ENCODE measurements at places on chromosomes 6 and 20. TPM values are rescaled to one million over a fixed set of nuclear protein-coding genes. Genes with fewer than 3 reads are reported as not detected.

- peak; percentile 90 for DNase-seq
Measured at GRCh38 chr6:28863604-28864325, 60.0 kb downstream of the TRIM27 start.

DNA sequence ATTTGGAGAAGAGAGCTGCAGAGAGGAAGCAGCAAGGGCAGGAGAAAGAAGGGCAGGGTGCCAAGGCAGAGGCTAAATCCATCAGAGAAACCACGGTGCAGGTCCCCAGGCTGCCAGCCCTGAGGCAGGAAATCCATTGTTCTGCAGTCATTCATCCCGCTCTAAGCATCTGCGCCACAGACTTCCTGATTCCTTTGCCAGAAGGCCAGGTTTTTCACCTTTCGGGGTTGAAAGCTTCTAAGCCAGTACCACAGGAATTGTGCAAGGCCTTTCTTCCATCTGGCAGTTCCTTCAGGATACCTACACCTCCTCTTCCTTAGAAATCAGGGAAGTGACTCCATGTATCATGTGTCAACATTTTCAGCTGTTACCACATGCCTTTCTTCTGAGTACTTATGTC lies 45.6 kb downstream of the ADGRF5 start:
- DNase-seq, result peak; percentile 13

DNA sequence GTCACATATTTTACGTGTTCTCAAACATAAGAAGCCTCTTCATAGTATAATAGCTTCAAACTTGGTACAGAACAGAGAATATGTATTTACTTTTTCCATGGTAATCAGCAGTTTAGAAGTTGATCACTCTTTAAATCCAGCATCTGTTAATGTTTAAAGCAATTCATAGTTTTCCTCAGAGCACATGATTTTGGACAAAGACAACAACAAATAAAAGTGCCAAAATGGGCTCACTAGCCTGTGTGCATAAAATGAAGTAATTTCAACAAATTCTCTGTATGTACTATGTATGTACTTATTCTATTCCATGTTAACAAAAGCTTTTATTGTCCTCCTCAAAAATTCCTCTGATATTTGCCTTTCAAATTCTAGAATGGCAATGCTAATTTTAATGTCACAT lies 38.1 kb upstream of the UST start:
- no peak for DNase-seq

DNA sequence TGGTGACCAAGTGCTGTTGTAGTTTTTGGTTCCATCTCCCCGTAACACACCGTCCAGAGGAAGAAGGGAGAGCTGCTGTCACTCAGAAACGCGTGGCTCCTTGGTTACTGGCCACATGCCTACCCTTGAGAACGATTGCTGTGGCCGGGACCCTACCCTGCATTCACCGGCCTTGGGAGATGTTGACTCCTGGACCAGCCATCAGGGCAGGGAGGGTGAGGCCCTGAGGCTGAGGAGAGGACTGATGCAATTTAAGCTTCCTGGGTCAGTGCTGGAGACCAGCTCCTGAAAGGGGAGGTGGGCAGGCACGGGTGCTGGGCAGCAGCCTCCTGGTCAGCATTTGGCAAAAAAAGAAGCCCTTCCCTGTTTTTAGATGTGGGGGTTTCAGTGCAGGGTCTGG lies 31.5 kb downstream of the ERMARD start:
- no peak for DNase-seq

- DNase-seq, result no peak
Measured at GRCh38 chr6:168416531-168416930, 24.5 kb upstream of the SMOC2 start.

GRCh38 chr6:105603788-105604586 lies 201.1 kb upstream of the PREP start:
- no peak for DNase-seq

Gene KIF25
- total RNA-seq, result 0.39 TPM

Gene INSM1
- not detected for total RNA-seq

Gene LKAAEAR1
- total RNA-seq, result 0.37 TPM
